CD8-positive, alpha-beta memory T cell (primary cell): ENCODE measurements at places on chromosomes 1 and 21. TPM values are rescaled to one million over a fixed set of nuclear protein-coding genes. Genes with fewer than 3 reads are reported as not detected.

The C1orf87 gene
- total RNA-seq = not detected

The DMBX1 gene
- total RNA-seq = not detected

GRCh38 chr1:248834343-248834940 is 3.6 kb upstream of the ZNF672 start:
- DNase-seq = no peak

- DNase-seq = no peak
Measured at GRCh38 chr1:154419620-154420571, 14.8 kb downstream of the IL6R start.

- DNase-seq = no peak
Measured at GRCh38 chr1:6491966-6492365, 499 bp upstream of the PLEKHG5 start.

The DCST2 gene
- 0.09 TPM for total RNA-seq

DNA sequence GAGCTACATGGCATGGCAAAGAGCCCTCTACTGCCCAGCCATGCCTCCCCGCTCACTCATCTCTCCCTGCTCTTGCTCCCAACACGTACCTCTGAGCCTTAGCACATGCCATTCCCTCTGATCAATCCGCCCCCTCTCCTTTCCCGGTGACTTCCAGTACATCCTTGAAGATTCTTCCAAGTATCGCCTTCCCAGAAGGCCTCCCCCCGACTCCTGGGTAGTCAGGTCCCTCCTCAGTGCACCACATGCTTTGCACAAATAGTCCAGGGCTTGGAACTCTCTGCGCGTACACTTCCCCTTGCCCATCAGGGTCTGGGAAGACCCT is 77.0 kb upstream of the IFFO2 start:
- DNase-seq = no peak

The CD48 gene
- total RNA-seq = 234 TPM

- no peak for DNase-seq
Measured at GRCh38 chr21:26920055-26920454, 46.8 kb downstream of the ADAMTS5 start.

The STIL gene
- 19.1 TPM for total RNA-seq

DNA sequence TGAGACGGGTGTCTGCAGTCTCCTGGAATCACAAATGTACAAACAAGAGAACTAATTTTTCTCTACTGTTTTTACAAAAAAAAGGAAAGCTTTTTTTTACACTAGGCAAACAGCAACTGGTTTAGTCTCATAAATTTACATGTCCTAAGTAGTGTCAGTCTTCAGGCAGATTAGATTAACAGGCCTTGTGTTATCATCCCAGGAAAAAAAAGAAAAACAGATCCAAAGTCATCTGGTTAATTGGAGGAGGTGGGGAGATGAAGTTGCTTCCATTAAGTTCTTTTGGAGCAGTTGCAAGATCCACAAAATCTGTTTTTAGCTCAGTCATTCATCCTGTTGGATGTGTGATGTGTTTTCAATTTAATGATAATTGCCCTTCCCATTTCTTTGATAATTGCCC is 363.5 kb upstream of the ADGRL2 start:
- DNase-seq = no peak

GRCh38 chr1:182181167-182181572 is 119.7 kb upstream of the ZNF648 start:
- no peak for DNase-seq

GRCh38 chr1:54121482-54122134 is 31.2 kb downstream of the CDCP2 start:
- peak; percentile 50 for DNase-seq
